ENCODE measurements at places on chromosomes 2 and 18. TPM values are rescaled to one million over a fixed set of nuclear protein-coding genes. Genes with fewer than 3 reads are reported as not detected.

DNA sequence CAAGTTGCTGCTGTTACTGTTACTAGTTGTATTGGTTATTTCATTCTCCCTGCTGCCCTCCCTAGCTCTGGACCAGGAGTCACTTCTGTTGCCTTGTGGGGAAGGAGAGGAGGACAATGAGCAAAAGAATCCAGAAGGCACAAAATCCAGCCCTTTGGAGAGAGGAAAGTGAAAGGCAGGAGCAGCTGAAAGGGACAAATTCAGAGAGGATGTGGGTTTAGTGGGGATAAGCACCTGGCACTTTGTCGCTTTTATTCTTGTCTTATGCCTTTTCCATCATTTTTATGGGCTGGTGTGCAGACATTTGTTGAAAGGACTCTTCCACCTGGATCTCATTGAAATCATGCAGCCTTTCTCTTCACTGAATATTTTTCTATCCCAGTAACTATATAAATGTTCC is 24.3 kb upstream of the LTBP1 start:
- DNase-seq, result no peak
- H3K27ac ChIP-seq, result no peak overlapping the region
- no peaks in the 10 kb centered on the region for H3K4me1 ChIP-seq
- H3K27me3 ChIP-seq, result peaks cover 8% of the 10 kb centered on the region

GRCh38 chr2:190938771-190939335 is 58.2 kb downstream of the GLS start:
- no peaks in the 10 kb centered on the region for H3K4me1 ChIP-seq
- no peak overlapping the region for H3K27ac ChIP-seq
- no peaks in the 10 kb centered on the region for H3K36me3 ChIP-seq
- no peak for DNase-seq
- no peak overlapping the region for H3K4me3 ChIP-seq

DNA sequence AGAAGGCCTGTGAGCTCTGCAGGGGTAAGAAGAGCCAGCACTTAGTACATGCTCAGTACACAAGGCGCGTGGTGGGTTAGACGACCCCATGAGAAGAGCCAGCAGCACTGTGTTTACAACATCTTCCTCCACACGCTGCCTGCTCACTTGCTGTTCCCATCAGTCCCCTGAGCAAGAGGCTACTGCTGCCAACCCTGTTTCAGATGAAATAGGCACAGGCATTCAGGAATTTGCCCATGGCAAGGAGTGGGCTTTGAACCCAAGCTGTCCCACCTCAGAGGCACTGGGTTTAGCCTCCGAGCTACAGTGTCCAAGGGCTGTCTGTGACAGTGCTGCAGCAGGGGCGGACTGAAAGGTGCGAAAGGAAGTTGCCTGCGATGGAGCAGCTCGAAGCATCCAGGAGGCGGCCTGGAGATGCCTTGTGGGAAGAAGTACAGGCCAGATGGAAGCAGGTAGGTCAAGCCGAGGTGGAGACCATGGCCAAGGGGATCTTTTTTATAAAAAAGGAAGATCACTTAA is 121.5 kb upstream of the PXDN start:
- DNase-seq, result no peak
- H3K4me1 ChIP-seq, result peaks cover 7% of the 10 kb centered on the region
- H3K36me3 ChIP-seq, result no peaks in the 10 kb centered on the region
- H3K27ac ChIP-seq, result no peak overlapping the region
- no peak overlapping the region for H3K4me3 ChIP-seq

DNA sequence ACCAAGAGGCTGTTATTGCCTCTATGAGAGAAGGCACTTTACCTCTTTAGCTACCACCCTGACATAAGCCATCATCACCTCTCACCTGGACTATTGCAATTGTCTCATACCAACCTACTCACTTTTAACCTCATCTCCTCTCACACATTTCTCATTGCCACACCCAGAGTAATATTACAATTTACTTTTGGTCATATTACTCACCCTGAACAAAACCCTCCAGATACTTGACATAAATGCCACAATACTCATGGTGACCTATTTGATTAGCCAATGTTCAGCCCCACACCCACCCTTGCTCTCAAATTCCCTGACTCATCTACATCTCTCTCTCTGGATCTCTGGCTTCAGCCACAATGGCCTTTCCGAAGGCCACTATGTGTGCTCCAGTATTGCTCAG is 90.9 kb upstream of the CDH7 start:
- H3K4me3 ChIP-seq, result no peak overlapping the region
- no peaks in the 10 kb centered on the region for H3K27me3 ChIP-seq
- no peak overlapping the region for H3K27ac ChIP-seq
- H3K36me3 ChIP-seq, result no peaks in the 10 kb centered on the region
- no peak for DNase-seq

DNA sequence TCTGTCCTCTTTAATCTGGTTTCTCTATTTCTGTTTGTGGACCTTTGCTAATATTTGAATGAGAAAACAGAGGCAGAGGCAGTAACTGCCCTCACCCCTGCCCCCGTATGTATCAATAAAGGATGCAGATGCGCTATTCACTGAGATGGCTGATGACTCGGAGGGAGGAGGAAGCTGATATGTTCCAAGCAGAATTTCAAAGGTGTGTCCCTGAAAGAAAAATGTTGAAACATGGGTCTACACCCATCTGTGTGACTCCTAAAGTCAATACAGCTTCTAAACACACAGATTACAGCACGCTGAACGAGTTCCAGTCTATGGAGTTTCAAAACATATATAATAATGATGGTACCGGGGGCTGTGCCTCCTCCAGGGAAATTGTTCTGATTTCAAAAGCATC is 38.8 kb downstream of the EPHA4 start:
- no peak for DNase-seq
- peaks cover 49% of the 10 kb centered on the region for H3K4me1 ChIP-seq
- H3K27me3 ChIP-seq, result no peaks in the 10 kb centered on the region
- H3K4me3 ChIP-seq, result no peak overlapping the region
- H3K36me3 ChIP-seq, result no peaks in the 10 kb centered on the region

- no peak overlapping the region for H3K27ac ChIP-seq
- H3K27me3 ChIP-seq, result no peaks in the 10 kb centered on the region
- H3K4me3 ChIP-seq, result no peak overlapping the region
- no peaks in the 10 kb centered on the region for H3K4me1 ChIP-seq
- DNase-seq, result no peak
- H3K36me3 ChIP-seq, result no peaks in the 10 kb centered on the region
These were observed 51.9 kb downstream of the SLC14A2 start for GRCh38 chr18:45667056-45667736.

REG3A gene
- not detected for total RNA-seq

GRCh38 chr2:150647943-150648342 is 160.5 kb upstream of the RND3 start:
- no peaks in the 10 kb centered on the region for H3K27me3 ChIP-seq
- H3K4me1 ChIP-seq, result no peaks in the 10 kb centered on the region
- no peak overlapping the region for H3K4me3 ChIP-seq
- no peak for DNase-seq
- H3K27ac ChIP-seq, result no peak overlapping the region

DNA sequence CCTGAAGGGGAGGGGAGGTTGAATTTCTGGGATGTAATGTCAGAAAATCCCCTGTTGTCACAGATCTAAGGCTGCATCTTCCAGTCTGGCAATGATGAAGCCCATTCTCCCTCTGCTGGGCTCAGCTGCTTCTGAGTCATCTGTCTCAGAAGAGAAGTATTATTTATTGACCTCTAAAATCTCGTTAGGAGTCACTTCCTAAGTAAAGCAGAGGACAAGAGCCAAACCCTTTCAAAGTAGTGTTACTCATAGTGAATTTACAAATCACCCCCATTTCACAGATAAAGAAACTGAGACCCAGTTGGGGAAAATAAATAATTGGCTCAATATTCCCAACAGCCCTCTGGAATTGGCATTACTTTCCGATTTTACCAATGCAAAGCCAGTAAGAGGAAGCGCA is 167.3 kb upstream of the SKOR2 start:
- no peak overlapping the region for H3K27ac ChIP-seq
- peaks cover 66% of the 10 kb centered on the region for H3K27me3 ChIP-seq
- no peaks in the 10 kb centered on the region for H3K4me1 ChIP-seq
- H3K36me3 ChIP-seq, result no peaks in the 10 kb centered on the region

DNA sequence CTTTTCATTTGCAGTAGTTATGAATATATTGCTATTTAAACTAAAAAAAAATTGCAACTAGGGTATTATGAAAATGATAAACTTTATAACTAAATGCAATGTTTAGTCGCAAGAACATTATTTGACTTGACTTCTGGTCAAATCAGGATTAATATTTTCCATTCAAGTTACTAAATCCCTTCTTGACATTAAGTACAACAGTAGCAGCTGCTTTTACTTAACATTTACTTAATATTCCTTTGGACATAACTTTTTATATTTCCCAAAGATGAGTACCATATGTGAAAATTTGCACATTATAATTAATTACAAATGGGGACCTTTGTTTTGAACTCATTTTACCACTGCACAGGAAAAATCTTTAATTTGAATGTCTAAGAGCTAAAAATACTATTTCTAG is 74.0 kb downstream of the PMS1 start:
- no peak overlapping the region for H3K4me3 ChIP-seq
- H3K27ac ChIP-seq, result no peak overlapping the region
- H3K4me1 ChIP-seq, result no peaks in the 10 kb centered on the region
- no peak for DNase-seq
- no peaks in the 10 kb centered on the region for H3K27me3 ChIP-seq

- DNase-seq, result no peak
- no peaks in the 10 kb centered on the region for H3K4me1 ChIP-seq
- H3K27ac ChIP-seq, result no peak overlapping the region
- H3K36me3 ChIP-seq, result no peaks in the 10 kb centered on the region
- H3K4me3 ChIP-seq, result no peak overlapping the region
These were observed 101.6 kb upstream of the HNMT start for GRCh38 chr2:137862651-137863050.

DNA sequence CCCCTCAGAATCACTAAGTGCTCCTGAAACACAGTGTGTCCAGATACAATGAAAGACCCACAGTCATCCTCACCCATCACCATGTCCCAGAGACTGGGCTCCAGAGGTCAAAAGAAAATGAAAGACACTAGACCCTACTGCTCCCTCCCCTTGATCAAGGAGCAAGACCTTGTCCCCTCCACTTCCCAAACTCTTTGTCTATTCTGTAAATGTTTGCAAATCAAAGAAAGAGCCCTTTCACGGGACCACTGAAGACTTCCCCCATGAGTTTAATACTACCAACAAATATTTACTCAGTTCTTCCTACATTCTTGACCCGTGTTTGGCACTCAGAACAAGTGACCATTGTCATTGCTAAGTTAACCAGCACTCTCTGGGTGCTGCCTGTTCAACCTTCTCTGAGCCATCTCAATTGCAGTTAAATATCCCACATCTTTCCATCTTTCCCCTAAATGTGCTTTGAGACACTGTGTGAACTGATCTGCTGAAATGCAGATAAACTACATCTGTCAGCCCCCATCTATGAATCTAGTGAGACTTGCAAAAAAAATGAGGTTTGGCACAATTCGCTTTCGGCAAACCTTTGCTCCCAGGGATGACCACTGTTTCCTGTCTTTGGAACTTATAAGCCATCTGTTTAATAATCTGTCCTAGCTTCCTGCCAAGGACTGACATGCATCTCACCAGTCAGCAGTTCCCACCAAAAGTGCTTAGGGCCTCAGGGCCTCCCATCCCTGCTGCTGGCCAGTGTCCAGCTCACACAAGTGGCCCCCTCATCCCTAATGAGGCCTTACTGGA is 170.3 kb downstream of the GFPT1 start:
- H3K4me1 ChIP-seq, result peaks cover 40% of the 10 kb centered on the region
- no peaks in the 10 kb centered on the region for H3K27me3 ChIP-seq
- no peaks in the 10 kb centered on the region for H3K36me3 ChIP-seq
- no peak overlapping the region for H3K4me3 ChIP-seq

DNA sequence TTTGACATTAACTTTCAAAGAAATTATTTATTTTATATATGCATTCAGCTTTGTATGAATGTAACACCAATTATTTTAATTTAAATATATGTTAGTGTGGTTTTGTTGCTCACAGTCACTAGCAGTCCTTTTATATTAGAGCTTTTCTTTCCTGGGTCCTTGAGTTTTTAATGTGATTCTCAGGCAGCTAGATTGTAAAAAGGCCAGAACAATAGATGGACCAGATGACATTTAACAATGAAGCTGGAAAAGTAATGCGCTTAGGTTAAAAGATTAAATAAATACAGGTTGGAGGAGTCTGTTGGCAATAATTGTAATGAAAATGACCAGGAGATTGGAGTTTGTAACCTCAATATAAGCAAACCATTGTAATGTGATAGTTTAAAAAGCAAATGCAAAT is 171.1 kb downstream of the FTCDNL1 start:
- H3K4me3 ChIP-seq, result no peak overlapping the region
- no peak overlapping the region for H3K27ac ChIP-seq
- DNase-seq, result no peak
- no peaks in the 10 kb centered on the region for H3K27me3 ChIP-seq

DNA sequence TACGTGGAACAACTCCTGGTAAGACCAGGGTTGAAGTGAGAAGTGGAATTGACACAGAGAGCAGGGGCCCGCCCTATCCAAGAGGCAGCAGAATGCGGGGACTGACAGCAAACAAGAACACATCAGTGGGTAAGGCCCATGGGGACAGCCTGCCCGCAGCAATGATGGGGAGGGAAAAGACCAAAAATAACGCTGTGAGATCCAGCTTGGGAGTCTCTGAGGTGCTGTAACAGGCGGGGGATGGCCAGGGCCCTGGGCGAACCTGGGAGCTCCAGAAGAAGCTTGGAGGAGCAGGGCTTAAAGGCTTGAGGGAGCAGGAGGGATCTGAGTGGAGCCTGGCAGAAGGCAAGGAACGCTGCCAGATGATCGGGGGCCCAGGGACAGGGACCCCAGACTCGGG is 173.4 kb downstream of the TMEM200C start:
- H3K4me1 ChIP-seq, result no peaks in the 10 kb centered on the region
- H3K27me3 ChIP-seq, result peaks cover 4% of the 10 kb centered on the region
- DNase-seq, result no peak
- H3K27ac ChIP-seq, result no peak overlapping the region
- no peak overlapping the region for H3K4me3 ChIP-seq

DSC2 gene
- 231 TPM for total RNA-seq

GALNT13 gene
- total RNA-seq, result 0.04 TPM

DNA sequence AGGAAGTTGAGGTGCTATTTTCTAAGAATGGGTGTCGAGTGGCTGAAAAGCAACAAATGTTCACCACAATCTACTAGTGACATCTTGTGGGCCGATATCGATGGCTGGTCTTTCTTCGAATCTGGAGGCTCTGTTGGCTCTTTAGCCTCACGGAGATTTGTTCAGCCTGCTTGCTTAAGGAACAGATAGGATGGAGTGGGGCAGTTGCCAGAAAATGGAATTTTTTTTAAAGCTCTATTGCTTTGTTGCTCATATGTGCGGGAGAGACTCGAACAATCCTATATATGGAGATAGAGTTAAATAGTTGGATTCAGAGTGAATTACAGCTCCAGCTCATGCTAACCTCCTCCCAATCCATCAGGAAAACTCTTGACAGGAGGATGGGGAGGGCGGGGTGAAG is 70.9 kb upstream of the LYPD6B start:
- no peaks in the 10 kb centered on the region for H3K36me3 ChIP-seq
- H3K4me1 ChIP-seq, result no peaks in the 10 kb centered on the region
- peaks cover 14% of the 10 kb centered on the region for H3K27me3 ChIP-seq
- H3K4me3 ChIP-seq, result no peak overlapping the region
- DNase-seq, result no peak

GRCh38 chr2:85888020-85888683 is 638 bp downstream of the ST3GAL5 start:
- H3K4me3 ChIP-seq, result peak overlapping the region; percentile 58
- H3K36me3 ChIP-seq, result no peaks in the 10 kb centered on the region
- H3K27ac ChIP-seq, result peak overlapping the region; percentile 93
- H3K27me3 ChIP-seq, result peaks cover 15% of the 10 kb centered on the region
- peaks cover 33% of the 10 kb centered on the region for H3K4me1 ChIP-seq
- no peak for DNase-seq
